ENCODE measurements at places on chromosomes 4 and X.

DNA sequence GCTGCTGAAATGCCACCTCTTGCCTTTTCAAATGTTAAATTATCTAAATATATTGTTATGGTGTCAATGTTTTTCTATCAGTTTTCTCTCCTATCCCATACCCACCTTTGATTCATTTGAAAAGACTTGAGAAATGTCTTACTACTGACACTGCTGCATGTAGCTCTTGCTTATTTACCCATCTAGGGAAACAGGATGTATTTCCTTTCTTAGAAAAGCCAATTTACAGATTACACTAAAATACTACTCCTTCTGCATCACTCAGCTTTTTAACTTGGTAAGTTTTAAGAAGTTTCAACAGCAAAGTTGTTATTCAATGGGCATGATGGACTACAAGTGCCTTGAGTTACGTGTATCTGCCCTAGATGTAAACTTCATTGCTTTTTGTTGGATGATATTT, 13.2 kb upstream of the KCNE5 start:
- DNase-seq, result no peak

DNA sequence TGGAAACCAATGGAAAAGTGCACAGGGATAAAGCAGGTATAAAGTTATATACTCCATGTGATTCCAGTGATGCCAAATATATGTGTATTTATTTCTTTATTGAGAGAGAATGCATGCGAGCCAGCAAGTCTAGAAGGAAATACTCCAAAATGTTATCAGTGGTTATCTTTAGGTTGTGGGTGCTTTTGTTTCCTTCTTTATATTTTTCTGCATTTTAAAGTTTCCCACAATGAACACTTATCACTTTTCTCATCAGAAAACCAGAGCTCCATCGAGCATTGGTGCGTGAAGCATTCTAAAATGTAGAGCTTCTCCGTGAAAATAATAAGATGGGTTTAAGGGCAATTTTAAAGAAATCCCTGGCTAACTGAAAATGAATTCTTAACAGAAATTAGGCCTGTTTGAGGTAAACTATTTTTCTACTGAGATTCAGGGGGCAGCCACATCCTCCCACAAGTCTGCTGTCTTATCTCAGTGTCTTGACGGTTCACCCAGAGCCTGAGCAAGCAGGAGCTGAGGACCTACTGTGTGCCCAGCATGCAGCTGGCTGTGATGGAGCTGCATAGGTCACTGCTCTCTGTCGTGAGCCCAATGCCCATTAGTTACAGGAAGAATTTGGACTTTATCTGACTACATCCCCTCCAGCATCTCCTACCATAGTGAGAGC, 18.7 kb upstream of the CD40LG start:
- no peak for DNase-seq

DNA sequence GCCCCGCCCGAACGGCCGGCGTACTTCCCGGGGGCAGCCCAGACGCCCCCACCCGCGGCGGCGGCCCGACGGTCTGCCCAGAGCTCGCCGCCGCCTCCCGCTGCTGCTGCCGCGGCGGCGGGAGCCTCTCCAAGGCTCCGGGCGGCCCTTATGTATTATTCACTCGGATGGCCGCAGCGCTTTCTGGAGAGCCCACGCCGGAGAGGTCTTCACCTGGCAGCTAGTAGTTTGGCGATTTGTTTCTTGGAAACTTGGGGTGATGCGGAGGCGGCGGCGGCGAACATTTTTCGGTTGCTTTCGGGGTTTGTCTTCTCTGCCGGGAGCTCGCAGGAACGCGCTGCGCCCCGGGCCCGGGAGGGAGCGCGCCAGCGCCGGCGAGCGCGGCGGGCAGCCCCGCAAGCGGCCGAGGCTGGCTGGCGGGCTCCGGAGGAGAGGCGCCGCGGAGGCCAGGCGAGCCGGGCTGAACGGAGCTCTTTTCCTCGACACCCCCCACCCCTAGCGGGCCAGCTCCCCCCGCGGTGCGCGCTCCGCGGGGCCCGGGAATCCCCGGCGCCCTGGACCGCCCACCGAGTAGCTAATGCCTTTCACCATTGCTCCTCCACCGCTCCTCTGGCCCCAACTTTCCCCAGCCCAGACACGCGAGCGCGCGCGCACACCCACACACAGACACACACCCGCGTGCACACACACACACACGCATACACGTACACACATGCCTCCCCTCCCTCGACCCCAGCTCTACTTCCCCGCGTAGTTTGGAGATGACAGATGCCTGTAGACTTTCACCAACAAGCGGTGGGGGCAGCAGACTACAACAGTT, 113.5 kb downstream of the DHX15 start:
- peak; percentile 73 for DNase-seq

DNA sequence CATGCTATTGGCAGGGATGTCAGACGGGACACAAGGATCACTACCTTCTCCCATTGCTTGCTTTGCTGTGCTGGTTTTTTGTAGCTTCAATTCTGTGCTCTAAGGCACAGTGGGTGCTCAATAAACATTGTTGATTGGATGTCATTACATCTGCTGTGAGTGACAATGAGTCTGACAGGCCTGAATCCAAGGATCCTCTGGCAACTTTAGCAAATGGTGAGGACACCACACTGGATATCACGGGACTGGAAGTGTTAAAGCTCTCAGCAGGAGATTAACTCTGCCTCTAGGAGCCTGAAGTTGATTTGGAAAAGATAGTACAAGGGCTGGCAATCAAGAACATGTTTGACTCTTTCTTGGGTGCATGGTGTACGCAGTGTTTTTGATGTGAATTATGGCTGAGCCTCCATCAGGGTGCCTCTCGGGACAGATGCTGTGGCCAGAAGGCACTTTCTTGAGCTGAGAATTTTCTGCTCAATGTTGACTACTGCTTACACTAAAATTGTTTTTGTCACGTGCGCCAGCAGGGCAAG, 217.9 kb downstream of the ARAP2 start:
- DNase-seq, result no peak

DNA sequence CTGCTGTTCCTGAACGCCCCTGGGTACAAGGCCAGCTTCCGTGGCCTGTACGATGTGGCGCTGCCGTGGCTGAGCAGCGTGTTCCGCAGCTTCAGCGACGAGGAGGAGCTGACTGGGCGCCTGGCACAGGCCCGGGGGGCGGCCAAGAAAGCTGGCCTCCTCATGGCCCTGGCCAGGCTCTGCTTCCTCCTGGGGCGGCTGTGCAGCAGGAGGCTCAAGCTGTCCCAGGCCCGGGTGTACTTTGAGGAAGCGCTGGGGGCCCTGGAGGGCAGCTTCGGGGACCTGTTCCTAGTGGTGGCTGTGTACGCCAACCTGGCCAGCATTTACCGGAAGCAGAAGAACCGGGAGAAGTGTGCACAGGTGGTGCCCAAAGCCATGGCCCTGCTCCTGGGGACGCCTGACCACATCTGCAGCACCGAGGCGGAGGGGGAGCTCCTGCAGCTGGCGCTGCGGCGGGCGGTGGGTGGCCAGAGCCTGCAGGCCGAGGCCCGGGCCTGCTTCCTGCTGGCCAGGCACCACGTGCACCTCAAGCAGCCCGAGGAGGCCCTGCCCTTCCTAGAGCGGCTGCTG, 28.2 kb downstream of the SH3TC1 start:
- DNase-seq, result no peak

DNA sequence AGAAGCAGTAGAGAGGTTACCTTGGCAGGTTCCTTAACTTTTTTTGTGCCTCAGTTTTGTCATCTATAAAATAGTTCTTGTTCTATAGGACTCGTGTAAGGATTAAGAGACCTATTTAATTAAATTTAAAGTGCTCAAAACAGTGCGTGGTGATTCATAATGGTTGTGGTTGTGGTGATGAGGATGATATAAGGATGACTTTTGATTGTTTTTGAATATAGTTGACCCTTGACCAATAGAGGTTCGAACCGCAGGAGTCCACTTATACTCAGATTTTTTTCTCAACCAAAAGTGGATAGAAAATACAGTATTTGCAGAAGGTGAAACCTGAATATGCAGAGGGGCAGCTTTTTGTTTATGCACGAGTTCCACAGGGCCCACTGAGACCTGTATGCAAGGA, 14.6 kb downstream of the SMAD1 start:
- no peak for DNase-seq

- DNase-seq, result no peak
Measured at GRCh38 chr4:26779674-26780073, 81.0 kb upstream of the STIM2 start.

DNA sequence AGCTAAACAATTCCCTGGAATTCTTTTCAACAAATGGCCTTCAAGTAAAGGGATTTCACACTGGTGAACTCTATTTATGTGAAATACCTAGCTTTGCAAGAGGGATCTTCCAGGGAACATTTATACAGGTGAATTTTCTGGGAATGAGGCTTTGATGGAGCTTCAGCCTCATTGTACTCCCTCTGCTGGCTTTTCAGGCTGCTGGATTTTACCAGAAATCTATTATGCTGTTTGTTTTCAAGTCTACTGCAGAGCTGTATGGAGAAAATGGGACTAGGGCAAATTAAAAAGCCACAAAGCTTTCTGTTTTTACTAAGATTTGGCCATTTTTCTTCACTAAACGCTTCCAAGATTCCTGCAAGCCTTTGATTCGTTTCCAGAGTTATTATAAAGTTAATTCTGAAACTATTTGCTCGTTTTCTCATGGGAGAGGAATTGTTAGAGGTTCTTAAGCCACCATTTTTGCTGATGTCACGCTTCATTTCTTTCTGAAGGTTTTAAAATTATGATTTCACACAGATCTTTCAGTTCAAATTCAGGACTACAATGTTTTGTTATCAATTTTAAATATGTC, 31.6 kb downstream of the KDM6A start:
- DNase-seq, result no peak

DNA sequence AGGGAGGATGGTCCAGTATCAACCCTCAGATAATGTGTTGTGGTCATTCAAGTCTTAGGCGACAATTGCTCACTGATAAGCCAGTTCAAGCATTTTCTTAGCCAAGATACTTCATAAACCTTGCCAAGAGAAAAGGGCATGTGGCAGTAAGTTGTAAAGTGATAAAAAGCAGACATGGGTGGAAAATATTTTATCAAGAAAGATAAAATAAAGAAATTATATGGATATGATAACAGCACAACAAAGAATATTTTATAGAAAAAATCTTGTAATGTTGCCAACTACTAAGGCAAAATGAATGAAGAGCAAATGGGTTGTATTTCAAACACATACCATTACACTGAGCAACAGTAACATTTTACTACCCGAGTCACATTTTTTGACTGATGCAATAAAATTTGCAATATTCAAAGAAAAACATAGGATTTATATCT, 217.4 kb upstream of the PITX2 start:
- DNase-seq, result no peak

DNA sequence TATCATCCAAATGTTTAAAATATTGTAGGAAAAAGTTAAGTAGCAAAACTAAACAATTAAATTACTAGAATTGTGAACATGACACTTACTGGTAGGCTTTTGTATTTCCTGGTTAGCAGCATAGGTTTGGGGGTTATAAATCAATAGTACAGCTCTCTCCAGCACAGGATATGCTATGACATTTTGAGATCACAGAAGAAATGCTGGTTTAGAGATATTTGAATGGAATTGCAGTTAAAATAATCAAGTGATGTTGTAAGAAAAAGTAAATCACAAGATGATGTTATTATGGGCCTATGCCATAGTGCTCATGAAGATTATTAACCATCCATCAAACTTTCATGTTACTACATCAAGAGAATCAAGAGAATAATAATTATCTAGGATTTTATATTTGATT, 1079.9 kb upstream of the SLIT2 start:
- no peak for DNase-seq

Data from ecto neural progenitor cell (in vitro differentiated cells).